ENCODE measurements at places on chromosomes 7 and 10. TPM values are rescaled to one million over a fixed set of nuclear protein-coding genes. Genes with fewer than 3 reads are reported as not detected.

- no peaks in the 10 kb centered on the region for H3K4me1 ChIP-seq
- no peaks in the 10 kb centered on the region for H3K27me3 ChIP-seq
- DNase-seq: no peak
- H3K4me3 ChIP-seq: no peak overlapping the region
- no peaks in the 10 kb centered on the region for H3K36me3 ChIP-seq
These were observed 166.0 kb downstream of the SNX13 start for GRCh38 chr7:17774248-17774647.

DNA sequence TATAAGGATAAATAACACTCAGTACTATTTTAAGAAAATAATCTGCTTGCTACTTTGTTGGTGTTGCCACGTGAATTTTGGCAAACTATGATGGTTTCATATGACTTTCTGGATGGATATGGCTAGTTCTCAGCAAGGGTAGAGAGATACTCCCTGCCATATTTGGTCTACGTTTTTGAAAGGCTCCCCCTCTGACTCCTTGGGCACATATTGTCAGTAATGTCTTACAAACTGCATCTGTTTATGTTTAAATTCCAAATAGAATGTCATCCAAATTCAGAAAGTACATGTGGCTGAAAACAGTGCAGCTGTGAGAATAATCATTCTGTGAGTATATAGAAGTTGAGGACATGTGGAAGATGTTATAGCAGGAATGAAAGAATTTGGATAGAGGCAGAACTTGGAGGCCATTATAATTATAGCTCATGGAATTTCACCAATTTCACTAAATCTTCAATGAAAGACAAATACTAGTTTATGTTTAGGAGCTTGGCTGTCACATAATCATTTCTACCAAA lies 107.8 kb downstream of the SRI start:
- H3K4me3 ChIP-seq: no peak overlapping the region
- H3K27ac ChIP-seq: no peak overlapping the region
- no peaks in the 10 kb centered on the region for H3K27me3 ChIP-seq
- H3K4me1 ChIP-seq: peaks cover 2% of the 10 kb centered on the region

ZNF425 gene
- 2.5 TPM for total RNA-seq

TRIM50 gene
- 0.19 TPM for total RNA-seq

PNLIPRP1 gene
- not detected for total RNA-seq

DNA sequence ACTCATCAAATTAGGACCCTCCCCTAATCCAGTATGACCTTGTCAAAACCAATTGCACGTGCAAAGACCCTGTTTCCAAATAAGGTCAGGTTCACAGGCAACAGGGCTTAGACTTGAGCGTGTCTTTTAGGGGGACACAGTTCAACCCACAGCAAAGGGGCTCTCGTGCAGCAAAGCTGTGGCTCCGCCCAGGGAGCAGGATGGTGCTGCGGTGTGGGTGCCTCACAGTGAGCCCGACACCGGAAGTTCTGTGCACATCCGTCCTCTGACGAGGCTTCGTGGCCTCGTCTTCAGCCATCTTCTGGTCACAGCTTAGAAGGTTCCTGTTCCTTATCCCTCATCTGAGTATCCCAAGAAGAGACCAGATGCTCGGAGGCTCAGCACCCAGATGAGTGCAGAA lies 509.2 kb upstream of the FOXK1 start:
- no peak overlapping the region for H3K4me3 ChIP-seq
- H3K27me3 ChIP-seq: no peaks in the 10 kb centered on the region
- H3K36me3 ChIP-seq: no peaks in the 10 kb centered on the region
- H3K4me1 ChIP-seq: no peaks in the 10 kb centered on the region
- no peak overlapping the region for H3K27ac ChIP-seq
- no peak for DNase-seq

DPYSL4 gene
- 0.60 TPM for total RNA-seq

DNA sequence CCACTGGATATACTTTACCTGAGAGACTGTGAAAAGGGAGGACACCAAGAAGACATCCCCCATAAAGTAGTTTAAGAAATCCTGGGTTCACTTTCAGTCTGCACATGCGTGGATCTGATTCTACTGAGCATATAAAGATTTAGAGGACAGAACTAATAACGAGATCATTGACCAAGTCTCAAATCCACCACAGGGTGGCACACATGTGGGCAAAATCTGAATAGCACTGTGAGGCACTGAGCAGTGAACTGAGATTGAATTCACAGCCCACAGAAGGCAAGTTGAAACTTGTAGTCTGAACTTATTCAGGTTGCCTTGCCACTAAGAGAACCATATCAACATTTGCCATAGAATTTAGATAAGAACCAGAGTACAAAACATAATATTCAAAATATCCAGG lies 818.6 kb downstream of the GRID1 start:
- no peaks in the 10 kb centered on the region for H3K4me1 ChIP-seq
- no peaks in the 10 kb centered on the region for H3K27me3 ChIP-seq
- H3K4me3 ChIP-seq: no peak overlapping the region
- no peaks in the 10 kb centered on the region for H3K36me3 ChIP-seq
- no peak overlapping the region for H3K27ac ChIP-seq

VWA2 gene
- 6.5 TPM for total RNA-seq

OR2A1 gene
- total RNA-seq: not detected

DNA sequence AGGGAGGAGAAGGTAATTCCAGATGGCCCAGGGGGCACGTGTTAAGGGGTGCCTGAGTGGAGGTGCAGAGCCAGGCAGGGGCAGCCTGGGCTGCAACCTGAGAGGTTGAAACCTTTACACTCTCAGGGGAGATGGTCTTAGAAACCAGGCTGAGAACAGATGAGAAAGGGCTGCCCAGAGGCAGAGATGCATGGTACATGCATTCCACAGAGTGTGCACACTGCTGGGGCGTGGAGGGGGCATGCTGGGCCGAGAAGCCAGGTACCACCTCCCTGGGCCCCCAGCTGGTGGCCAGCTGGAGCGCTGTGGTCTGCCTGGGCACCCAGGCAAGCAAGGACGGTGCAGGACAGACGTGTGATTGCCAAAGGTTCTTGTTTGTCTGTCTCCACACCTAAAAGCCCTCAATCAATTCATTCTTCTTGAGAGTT lies 14.1 kb upstream of the CSGALNACT2 start:
- H3K36me3 ChIP-seq: no peaks in the 10 kb centered on the region
- no peak overlapping the region for H3K27ac ChIP-seq
- no peak for DNase-seq
- H3K4me1 ChIP-seq: no peaks in the 10 kb centered on the region
- H3K27me3 ChIP-seq: no peaks in the 10 kb centered on the region

CALCR gene
- 5.3 TPM for total RNA-seq

DNA sequence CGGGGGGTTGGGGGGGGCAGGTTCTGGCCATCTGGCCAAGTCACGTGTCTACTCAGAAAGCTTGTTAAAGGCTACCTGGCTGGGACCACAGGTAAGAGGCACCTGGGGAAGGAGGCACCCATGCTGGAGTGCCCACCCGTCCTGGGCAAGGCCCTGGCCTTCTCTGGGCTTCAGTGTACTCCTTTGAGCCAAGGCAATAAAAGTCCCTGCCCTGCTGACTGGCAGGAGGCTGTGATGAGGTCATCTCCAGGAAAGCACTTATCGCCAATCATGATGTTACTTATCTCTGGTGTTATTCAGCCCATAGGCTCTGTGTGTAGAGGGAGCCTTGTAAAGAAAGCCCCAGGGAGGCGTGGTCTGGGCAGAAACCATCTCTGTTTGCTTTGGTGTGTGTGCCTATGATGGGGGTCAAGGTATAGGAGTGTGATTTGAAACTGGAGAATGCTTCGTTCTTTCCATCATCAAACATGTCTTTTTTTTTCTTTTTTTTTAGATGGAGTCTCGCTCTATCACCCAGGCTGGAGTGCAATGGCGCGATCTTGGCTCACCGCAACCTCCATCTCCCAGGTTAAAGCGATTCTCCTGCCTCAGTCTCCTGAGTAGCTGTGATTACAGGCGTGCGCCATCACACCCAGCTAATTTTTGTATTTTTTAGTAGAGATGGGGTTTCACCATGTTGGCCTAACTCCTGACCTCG lies 2.5 kb upstream of the CLDN4 start:
- no peaks in the 10 kb centered on the region for H3K36me3 ChIP-seq
- no peaks in the 10 kb centered on the region for H3K27me3 ChIP-seq
- no peak overlapping the region for H3K4me3 ChIP-seq

DNA sequence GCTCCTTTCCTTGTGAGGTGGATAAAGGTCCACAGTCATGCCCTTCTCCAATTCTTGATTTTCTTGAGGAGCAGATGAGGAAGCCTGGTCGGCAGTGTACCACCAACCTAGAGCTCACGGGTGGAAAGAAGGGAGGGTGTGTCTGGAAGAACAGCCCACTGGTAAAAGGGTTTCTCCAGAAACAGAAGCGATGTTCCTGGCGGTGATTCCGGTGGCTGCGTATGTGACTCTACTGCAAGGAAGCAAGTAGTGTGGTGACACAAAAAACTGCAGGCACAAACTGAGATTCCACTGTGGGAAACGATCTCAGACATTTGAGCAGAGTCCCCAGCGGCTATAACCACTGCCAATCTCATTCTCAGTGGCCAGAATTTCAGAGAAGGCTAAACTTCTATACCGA lies 65.9 kb upstream of the ATP6V0A4 start:
- H3K4me1 ChIP-seq: no peaks in the 10 kb centered on the region
- no peak overlapping the region for H3K27ac ChIP-seq
- peaks cover 3% of the 10 kb centered on the region for H3K36me3 ChIP-seq
- DNase-seq: no peak

DNA sequence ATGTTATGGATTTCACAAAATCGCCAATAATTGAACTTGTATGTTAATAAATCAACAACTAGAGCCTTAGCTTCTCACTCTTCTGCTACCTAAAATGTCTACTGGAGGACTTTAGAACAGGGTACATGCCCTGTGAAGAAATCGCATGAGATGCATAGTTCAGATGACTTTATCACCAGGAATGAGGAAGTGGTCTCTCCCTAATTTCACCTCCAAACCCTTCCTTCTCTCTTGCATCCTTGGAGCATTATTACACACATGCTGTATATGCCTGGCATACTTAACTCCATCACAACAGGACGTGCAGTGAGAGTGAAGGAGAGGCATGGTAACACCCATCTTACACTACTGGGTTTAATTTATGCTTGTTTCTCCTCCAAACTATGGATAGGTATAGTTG lies 27.8 kb downstream of the RHEB start:
- no peaks in the 10 kb centered on the region for H3K36me3 ChIP-seq
- H3K27me3 ChIP-seq: no peaks in the 10 kb centered on the region
- H3K4me3 ChIP-seq: no peak overlapping the region
- no peak for DNase-seq

GJD4 gene
- not detected for total RNA-seq

- no peak overlapping the region for H3K4me3 ChIP-seq
- no peaks in the 10 kb centered on the region for H3K36me3 ChIP-seq
- H3K4me1 ChIP-seq: peaks cover 4% of the 10 kb centered on the region
These were observed 238.5 kb upstream of the PITRM1 start for GRCh38 chr10:3411044-3411443.

DNA sequence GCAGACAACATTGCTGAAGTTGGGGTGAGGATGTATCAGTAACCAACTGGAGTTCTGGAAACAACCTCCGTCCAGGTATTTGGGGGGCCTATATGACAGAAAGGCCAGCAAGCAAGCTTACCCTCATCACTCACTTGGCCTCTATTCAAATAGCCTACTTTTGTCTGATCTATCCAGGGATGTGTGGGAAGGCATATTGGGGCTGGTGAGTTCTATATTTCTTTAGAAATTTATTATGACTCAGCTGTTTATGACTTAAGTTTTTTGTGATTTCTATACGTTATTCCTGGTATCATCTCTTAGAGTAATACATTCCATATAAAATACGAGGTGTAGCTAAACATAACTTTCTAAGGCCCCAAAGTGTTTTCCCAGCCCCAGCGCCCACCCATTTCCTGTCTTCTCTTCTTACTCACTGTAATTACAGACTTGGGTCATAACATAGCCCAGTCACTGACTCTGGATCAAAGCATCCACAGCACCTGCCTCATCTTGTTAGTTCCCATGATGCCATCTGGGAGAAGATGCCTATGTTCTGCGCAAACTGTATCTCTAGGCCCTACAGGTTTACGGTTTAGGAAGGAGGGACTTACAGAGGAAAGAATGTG lies 18.1 kb downstream of the GARS1 start:
- H3K36me3 ChIP-seq: peaks cover 5% of the 10 kb centered on the region
- no peaks in the 10 kb centered on the region for H3K27me3 ChIP-seq
- no peak overlapping the region for H3K4me3 ChIP-seq
- no peak for DNase-seq
- H3K4me1 ChIP-seq: no peaks in the 10 kb centered on the region

GRCh38 chr10:24419066-24419465 lies 210.1 kb downstream of the KIAA1217 start:
- no peak overlapping the region for H3K27ac ChIP-seq
- peaks cover 12% of the 10 kb centered on the region for H3K4me1 ChIP-seq

GRCh38 chr10:27564398-27564797 lies 60.3 kb downstream of the RAB18 start:
- no peaks in the 10 kb centered on the region for H3K36me3 ChIP-seq
- H3K4me3 ChIP-seq: no peak overlapping the region
- H3K27ac ChIP-seq: no peak overlapping the region
- H3K27me3 ChIP-seq: no peaks in the 10 kb centered on the region
- no peaks in the 10 kb centered on the region for H3K4me1 ChIP-seq
- no peak for DNase-seq

DNA sequence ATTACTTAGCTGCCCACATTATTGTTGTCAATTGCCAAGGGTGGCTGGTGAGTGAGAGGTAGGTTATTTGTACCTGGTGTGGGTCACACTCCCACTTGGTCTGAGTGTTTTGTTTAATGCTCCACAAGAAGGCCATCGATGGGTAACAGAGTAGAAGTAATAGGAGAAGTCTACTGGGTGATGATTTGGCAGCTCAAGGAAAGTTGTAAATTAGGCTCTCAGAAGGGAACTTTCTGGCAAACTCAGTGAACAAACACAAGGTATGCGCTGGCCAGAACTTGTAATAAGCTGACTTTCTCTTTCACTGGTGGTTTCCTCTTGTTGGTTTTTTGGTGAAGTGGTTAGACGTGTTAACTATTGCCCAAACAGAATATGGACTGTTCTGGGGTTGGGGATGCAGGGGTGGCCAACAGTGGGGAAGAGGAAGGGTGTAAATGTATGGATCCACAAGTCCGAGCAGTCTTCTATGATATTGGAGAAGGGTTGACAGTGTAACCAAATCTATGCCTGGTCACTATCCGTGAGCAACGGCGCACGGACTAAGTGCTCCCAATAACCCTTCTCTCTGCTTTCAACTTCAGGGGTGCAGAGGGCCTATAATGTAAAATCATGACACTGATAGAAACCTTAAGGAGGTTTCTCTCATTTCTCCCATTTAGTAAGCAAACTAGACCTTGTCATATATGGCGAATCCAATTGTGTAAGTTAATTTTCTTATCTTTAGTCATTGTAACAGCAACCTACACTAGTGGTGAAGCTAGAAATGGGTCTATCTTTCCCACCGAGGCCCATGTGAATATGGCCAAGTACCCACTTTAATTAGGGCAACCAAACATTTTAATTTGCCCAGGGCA lies 212.8 kb downstream of the PTEN start:
- H3K36me3 ChIP-seq: no peaks in the 10 kb centered on the region
- H3K4me3 ChIP-seq: no peak overlapping the region
- H3K27ac ChIP-seq: no peak overlapping the region
- H3K27me3 ChIP-seq: no peaks in the 10 kb centered on the region
- DNase-seq: no peak
- peaks cover 13% of the 10 kb centered on the region for H3K4me1 ChIP-seq

CHST3 gene
- 31.5 TPM for total RNA-seq

Data from kidney (tissue), 22 donors.